ENCODE measurements at places on chromosomes 4 and X.
A peak's percentile ranks its signal among the peaks of the same experiment; 100 is the strongest.

DNA sequence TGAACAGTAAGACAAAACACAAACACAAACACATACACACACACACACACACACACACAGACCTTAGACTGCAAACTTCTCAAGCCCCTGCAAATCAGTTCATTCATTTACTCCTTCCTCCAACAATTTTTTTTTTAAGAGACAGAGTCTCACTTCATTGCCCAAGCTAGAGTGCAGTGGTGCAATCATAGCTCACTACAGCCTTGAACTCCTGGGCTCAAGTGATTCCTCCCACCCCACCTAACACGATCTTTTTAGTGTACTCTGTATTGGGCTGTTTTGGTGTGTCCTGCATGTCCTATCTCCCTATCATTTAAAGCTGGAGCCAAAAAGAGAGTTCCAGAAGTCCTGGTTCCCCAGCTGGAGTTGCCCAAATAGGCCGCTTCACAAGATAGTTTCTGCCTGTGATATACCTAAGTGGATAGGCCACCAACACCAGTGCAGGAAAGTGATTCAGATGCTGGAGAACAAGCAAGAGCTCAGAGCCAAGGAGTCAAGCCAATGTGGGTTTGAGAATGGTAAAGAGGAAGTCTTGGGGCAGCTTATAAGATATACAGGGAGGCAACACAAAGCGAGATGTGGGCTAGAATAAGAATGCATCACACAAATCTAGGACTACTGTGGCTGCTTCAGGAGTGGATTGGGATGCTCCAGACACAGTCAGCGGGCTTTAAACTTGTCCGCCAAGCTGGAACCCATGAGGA, 85.4 kb upstream of the RAPGEF2 start:
- DNase-seq: no peak

DNA sequence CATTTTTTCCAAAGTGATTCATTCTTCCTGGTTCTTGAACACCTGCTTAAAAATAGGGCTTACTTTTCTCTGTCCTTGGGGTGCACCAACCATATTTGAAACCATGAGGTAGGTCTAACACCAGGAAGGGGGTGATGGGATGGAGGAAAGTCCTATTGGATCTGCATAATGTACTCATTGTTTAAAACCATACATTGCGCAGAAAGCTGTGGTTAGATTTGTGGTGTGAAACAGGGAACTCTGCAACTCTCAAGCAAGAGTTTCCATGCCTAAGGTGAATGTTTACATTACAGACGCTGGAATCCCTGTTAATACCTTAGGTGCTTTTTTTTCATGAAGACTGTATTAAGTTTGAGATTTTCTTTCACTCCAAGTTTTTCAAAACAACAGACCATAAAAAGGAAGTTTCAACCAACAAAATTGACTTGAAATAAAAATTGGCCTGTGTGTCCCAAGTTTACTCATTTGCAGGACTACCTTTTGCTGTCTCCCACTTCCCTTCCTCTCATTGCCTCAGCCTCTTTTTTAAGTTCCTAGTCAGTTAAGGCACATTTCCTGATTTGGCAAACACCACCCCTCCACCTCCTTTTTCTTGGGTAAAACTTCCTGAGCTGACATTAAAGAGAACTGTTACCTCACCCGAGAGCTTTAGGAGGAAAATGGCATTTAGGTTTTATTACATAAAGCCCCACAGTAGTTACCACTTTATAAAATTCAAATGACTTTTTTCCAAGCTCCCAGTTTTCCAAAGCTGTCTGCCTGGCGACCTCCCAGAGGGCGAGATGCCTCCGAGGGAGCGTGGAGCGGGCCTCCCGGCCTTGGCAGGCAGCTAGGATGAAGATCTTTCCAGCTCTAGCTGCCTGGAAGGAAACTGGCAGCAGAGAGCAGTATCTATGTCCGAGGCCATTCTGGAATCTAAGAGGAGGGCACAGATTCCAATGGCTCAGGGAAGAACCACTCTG, 47.9 kb upstream of the RBPJ start:
- no peak for DNase-seq

- DNase-seq: peak; percentile 46
Observed at GRCh38 chr4:26028793-26029567, 115.0 kb downstream of the SMIM20 start.

- DNase-seq: no peak
Observed at GRCh38 chr4:17562157-17562556, 14.8 kb upstream of the LAP3 start.

DNA sequence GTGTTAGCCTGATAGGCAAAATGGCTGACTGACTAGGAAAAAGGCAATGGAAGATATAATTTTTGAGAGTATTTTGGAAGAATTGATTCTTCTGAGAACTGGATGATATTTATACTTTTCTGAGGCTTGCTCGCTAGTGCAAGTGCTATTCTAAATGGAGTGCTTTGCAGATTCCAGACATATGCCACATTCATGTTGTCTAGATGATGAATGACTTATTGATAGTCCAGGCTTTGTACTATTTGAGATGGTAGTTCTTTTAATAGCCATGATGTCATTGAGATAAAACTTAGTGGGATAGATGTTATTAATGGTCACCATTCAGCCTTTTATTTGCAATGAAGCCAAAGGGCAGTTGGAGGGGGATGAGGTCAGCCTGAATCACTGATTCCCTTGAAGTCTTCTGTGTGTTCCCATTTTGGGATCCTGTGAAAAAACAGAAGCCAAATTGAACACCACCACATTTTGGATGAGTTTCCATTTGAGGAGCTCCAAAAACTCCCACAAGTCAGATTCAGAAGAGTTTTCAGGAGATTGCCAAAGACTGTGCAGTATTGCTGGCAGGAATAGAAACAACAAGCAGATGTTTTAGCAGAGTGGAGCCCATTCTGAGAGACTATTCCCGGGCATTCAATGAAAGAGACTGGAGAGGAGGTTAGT, 184.1 kb downstream of the IL1RAPL2 start:
- no peak for DNase-seq

DNA sequence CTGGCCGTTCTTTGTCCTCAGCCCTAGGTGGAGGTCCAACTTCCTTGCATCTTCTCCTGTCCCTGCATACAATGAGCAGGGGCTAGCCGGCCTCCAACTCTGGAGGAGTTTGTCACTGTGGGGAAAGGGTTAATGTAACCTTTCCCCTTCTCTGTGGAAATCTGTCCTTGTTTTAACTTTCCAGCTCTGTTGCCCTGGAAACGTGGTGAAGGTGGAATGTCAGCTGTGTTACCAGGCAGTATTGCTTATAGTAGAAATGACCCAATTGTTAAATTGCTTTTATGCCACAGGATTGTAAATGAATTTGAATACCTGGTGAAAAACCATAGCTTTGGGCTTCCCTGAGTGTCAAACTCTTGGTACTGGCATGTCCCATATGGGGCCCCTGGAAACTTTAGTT, 131.6 kb upstream of the SCML1 start:
- DNase-seq: no peak

- DNase-seq: no peak
Observed at GRCh38 chr4:175385797-175386196, 426.3 kb downstream of the GPM6A start.

DNA sequence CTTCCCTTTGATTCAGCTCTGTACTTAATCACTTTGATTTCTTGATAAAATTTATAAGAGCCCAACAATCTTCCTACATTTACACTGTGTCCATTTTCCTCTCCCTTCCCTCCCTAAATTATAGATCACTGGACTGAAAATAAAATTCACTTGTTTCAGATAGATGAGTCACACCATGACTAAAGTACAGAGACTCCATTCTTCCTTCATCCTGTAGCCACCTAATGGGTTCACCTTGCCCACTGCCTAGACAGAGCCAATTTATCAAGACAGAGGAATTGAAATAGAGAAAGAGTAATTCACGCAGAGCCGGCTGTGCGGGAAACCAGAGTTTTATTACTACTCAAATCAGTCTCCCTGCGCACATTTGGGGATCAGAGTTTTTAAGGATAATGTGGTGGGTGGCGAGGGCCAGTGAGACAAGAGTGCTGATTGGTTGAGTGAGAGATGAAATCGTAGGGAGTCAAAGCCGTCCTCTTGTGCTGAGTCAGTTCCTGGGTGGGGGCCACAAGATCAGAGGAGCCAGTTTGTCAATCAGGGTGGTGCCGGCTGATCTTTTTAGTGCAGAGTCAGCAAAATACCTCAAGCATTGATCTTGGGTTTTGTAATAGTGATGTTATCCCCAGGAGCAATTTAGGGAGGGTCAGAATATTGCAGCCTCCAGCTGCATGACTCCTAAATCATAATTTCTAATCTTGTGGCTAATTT, 71.3 kb upstream of the MED14 start:
- no peak for DNase-seq

GRCh38 chr4:7389101-7389701, 45.5 kb downstream of the PSAPL1 start:
- no peak for DNase-seq

DNA sequence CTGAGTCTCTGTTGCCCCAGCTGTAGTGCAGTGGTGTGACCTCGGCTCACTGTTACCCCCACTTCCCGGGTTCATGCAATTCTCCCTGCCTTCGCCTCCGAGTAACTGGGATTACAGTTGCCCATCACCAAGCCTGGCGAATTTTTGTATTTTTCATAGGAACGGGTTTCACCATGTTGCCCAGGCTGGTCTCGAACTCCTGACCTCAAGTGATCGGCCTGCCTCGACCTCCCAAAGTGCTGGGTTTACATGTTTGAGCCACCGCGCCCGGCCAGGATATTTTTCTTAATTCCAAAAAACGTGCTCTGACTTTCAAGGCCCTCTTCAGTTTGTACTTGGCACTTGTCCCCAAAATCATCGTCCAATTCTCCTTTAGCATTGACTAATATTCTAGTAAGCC, 129.2 kb upstream of the EPHA5 start:
- no peak for DNase-seq

DNA sequence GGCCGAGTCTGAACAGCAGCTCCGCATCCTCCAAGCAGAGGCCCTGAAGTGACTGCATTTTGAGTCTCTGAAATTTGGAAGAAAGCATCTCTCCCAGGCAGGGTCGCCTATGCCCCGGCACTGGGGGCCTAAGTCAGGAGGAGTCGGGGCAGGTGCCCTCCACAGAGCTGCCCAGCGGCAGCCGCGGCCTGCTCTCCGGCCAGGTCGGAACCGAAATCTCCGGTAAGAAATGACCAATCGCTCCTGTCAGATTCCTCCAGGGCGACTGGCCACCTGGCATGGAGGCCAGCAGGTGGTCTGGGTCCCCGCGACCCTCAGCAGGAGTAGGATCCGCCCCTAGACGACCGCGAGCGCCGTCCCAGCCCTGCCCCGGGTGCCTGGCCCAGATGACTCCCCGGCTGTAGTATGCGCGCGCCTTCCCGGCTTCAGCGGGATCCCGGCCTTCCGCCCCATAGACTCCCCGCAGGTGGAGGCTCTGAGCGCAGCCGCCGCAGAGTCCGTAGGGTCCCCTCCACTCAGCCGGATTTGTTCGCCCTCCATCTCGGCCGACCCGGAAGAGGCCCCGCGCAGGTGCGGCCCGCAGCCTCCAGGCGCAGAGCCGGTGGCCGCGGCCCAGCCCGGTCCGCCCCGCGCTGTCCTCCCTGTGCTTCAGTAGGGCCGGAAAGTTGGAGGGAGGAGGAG, 1.5 kb downstream of the NKX1-1 start:
- no peak for DNase-seq

DNA sequence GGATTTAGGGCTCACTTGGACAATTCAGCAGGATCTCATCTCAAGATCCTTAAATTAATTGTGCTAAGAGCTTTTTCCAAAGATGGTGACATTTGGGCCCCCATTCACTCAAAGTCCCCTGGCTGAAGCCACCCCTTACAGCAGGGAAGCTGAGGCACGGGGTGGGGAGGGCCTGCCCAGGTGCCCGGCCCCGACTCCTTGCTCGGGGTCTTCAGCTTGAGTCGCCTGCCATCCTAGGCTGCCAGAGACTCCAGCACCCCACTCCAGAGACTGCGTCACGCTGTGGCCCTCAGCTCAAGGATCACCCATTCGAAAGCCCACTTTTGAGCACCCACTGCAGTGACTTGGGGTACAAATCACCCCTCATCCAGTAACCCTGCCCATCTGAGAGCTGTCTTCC, 39.2 kb upstream of the GPR78 start:
- no peak for DNase-seq

DNA sequence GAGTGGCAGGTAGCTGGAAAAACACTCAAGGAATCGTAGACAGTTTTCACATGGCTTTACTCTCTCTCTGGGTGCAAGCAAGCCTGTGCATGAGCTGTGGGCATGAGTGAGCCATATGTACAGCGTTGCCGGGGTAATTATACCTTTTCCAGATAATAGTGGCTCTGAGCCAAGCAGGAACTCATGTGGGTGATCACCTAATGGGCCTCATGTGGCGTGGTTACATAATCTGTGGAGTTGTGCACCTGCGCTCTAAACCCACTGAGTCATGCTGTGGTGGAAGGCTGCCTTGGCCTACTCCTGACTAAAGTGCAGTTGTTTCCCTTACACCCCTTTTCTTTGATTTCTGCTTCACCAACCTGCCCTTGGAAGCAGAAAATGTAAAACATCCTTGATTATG, 1564.5 kb upstream of the PCDH10 start:
- no peak for DNase-seq

GRCh38 chr4:140156529-140157171, 2.7 kb upstream of the MAML3 start:
- no peak for DNase-seq

- no peak for DNase-seq
Observed at GRCh38 chr4:163967263-163967662, 472.8 kb downstream of the TMA16 start.

DNA sequence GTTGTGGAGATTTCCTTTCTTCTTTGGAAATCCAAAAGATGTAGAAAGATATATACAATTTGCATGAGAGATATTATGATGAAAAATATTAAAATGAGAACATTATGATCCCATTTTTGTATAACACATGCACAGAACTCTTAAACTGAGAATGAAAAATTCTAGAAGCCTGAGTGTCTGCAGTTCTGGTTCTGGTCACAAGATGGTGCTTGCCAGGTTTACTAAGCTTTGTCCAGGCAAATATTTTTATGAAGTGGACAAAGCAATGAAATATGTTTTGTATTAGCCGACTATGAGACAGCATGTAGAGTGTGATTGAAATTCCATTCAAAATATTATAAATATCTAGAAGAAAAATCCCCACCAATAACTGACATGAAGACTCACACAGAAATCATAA, 2.2 kb downstream of the PWWP3B start:
- no peak for DNase-seq

GRCh38 chrX:129523079-129523911, at the start of gene SMARCA1:
Gene SMARCA1, minus strand, starts transcription at chrX:129523490. Its CDS starts 120 bp downstream, at chrX:129523370.
- no peak for DNase-seq

- DNase-seq: no peak
Observed at GRCh38 chr4:181822005-181822375, 421.2 kb upstream of the TENM3 start.

GRCh38 chr4:186727977-186728519, 4.4 kb upstream of the FAT1 start:
- DNase-seq: no peak

GRCh38 chrX:69066966-69067525, 98.2 kb downstream of the PJA1 start:
- no peak for DNase-seq

- no peak for DNase-seq
Observed at GRCh38 chr4:96326846-96327245, 487.0 kb downstream of the PDHA2 start.

GRCh38 chrX:19742826-19743225, 144.6 kb downstream of the SH3KBP1 start:
- no peak for DNase-seq
